ENCODE measurements at places on chromosomes 6 and 20.

GRCh38 chr20:63126876-63127699 lies 88.8 kb downstream of the YTHDF1 start:
- no peak for DNase-seq

- DNase-seq, result peak; percentile 8
Observed at GRCh38 chr6:52815167-52816092, 11.8 kb upstream of the GSTA1 start.

- no peak for DNase-seq
Observed at GRCh38 chr6:25882051-25882496, 8.0 kb upstream of the SLC17A3 start.

DNA sequence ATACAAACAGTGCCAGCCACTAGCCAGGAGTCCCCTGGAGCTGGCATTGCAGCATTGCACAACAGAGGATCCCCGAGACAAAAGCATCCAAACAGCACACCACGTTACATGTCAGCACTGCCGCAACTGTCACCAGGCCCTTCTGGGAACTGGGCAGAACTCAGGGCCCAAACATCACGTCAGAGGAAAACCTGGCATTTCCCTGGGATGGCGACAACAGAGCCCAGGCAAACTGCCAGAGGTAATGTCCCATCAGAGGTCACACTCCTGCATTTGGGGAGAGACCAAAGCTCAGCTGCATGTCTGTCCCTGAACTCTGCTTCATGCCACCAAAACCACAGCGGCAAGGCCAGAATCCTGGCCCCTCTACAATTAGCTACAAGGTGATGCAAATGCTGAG lies 36.3 kb downstream of the PPP1R3G start:
- DNase-seq, result no peak
